ENCODE measurements at places on chromosomes 2 and 18. TPM values are rescaled to one million over a fixed set of nuclear protein-coding genes. Genes with fewer than 3 reads are reported as not detected.

The TBR1 gene
- total RNA-seq, result not detected

The LBX2 gene
- total RNA-seq, result 0.98 TPM

The TMEM163 gene
- total RNA-seq, result 0.09 TPM

DNA sequence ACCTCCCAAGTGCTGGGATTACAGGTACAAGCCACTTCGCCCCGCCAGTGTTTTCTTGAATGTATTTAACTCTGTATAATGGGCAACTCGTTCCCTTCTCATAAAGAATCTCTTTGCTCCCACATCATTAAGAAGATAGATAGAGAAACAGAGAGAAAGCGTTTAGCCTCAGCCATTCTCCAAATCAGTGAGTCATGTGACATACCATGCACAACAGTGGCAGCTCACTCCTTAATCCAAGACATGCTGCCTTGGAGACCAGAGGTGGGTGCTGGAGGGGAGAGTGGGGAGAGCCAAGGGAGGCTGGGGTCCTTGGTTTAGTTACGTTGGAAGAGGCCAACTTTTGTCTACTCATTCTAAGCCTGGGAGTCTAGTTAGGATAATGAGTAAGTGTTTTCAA lies 54.7 kb downstream of the TGIF1 start:
- no peak for DNase-seq

DNA sequence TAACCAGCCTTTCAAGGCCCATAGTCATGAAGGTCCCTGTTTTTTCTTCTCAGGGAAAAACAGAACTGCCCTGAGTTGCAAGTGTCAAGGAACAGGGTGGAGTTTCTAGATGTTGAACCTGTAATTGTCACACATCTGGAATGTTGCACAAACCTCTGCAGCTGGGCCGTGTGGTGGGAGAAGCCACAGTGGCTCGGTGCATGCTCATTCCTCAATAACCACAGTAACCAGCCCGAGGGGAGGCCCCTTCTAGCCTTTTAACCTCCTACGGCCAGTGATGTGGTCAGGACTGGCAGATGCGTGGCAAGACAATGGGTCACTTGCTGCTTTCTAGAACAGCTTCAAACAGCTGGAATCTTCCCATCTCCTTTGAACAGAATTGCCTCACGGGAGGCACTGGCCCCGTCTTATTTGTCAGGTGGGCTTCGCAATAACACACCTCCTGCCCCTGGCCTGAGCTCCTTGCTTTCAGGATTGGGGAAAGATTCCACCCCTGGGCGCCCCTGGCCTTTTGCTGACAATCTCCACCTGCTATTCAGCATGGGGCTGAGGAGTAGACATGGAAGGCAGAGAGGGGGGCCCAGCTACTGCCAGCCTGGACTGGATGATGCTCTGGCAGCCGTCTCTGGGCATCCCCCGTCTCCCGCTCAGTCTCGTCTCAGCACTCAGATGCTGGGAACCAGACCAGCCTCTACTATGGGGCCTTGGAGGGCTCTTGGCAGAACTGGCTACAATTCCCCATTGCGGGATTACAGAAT lies 102.9 kb downstream of the KLHL29 start:
- no peak for DNase-seq

The NXPH2 gene
- not detected for total RNA-seq
